Activated CD4-positive, alpha-beta memory T cell treated with anti-CD3 and anti-CD28 coated beads for 36 hours (primary cell): ENCODE measurements at places on chromosomes 7 and 10. TPM values are rescaled to one million over a fixed set of nuclear protein-coding genes. Genes with fewer than 3 reads are reported as not detected.

Gene ATRNL1
- 0.12 TPM for total RNA-seq

Gene PAOX
- total RNA-seq: 9.6 TPM

Gene EPO
- total RNA-seq: not detected

DNA sequence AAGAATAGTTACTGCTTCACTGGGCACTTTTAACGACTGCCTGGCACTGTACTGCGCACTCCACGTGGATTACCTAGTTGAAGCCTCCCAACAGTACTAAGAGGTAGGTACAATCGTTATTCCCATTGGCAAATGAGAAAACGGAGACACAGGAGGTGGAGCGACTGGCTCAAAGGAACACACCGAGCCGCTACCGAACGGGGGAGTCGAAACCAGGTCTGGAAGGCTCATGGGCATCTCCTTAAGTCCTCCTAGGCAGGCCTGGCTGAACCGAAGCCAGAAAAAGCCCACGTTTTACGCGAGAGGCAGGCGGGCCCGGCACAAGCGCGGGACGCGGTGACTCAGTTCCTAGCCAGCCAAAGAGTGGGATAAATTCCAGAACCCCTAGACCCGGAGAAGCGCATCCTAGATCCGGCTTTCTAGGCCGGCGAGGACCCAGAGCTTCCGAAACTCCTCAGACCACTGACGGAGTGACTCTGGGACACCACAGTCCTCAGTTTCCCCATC lies 472 bp downstream of the PDAP1 start:
- H3K27me3 ChIP-seq: no peaks in the 10 kb centered on the region
- H3K27ac ChIP-seq: peak overlapping the region; percentile 99
- peaks cover 36% of the 10 kb centered on the region for H3K36me3 ChIP-seq
- H3K4me1 ChIP-seq: peaks cover 37% of the 10 kb centered on the region
- DNase-seq: peak; percentile 58
- peak overlapping the region; percentile 99 for H3K4me3 ChIP-seq

DNA sequence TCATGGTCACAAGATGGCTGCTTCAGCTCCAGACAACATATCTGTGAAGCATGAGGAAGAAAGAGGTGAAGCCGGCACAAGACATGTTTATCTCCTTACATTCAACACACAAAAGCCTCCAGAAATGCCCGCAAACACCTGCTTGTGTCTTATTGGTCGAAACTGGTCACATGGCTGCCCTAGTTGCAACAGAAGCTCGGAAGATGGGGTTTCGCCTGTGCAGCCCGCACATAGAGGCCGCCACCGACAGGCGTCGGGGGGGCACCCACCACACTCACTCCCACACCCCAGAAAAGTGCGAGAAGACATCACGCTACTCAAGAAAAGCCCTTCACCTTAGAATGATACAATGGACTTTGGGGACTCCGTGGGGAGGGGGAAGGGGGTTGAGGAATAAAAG lies 63.0 kb upstream of the MGMT start:
- H3K4me3 ChIP-seq: no peak overlapping the region
- no peak overlapping the region for H3K27ac ChIP-seq
- peaks cover 11% of the 10 kb centered on the region for H3K27me3 ChIP-seq
- no peaks in the 10 kb centered on the region for H3K36me3 ChIP-seq

DNA sequence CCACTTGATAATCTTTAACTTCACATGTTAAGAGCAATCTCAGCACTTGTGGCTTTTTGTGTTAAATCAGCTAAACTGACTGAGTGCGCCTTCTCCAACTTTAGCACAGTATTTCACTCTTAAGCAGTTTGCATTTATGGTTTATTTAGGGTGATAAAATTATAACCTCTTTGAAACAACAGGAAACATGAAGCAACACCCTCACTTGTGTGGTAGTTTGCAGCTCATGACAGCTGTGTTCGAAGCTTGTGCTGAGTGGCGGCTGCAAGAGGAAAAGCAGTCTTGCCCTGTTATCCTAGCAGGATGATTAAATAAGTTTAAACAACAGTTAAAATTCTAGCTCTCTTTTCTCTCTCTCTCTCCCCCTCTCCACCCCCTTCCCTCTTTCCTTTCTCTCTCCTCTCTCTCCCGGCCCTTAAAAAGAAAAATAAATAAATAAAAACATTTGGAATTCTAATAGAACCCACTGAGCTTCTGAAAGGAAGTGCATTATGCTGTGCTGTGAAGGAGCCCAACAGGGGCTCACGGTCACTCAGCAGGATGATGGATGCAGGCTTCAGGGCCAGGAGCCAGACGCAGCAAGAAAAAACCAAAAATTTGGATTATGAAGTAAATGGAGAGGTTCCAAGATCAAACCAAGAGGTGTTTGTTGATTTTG lies 25.2 kb downstream of the OGDH start:
- DNase-seq: peak; percentile 49
- H3K4me1 ChIP-seq: peaks cover 80% of the 10 kb centered on the region
- H3K36me3 ChIP-seq: peaks cover 29% of the 10 kb centered on the region
- H3K27ac ChIP-seq: peak overlapping the region; percentile 96

GRCh38 chr10:47449979-47450378 lies 33.9 kb downstream of the ANXA8 start:
- H3K4me3 ChIP-seq: no peak overlapping the region
- H3K27ac ChIP-seq: no peak overlapping the region
- DNase-seq: no peak
- H3K4me1 ChIP-seq: peaks cover 3% of the 10 kb centered on the region
- peaks cover 2% of the 10 kb centered on the region for H3K36me3 ChIP-seq

DNA sequence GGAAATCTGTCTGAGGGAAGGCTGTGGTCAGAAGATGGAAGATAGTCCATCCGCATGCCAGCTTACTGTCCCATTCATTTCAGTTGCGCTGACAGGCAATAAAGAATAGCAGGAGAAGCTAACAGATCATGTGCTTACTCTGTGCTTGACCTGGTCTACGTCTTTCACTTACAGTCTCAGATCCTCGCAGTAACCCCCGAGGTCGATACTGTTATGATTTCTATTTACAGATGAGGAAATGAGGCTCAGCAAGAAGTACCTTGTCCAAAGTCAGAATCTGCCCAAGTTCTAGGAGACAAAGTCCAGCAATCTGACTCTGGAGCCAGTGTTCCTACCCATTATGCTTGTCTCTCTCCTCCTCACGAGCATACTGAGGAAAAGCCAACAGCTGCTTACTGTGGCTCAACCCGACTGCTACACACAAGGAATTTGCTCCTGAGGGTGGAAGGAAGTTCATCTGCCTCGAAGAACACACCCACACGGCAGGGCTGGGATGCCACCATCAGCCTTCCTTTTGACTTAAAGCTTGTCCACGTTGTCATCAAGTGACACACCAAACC lies 74.2 kb downstream of the MINPP1 start:
- DNase-seq: no peak
- H3K27me3 ChIP-seq: peaks cover 20% of the 10 kb centered on the region
- no peak overlapping the region for H3K27ac ChIP-seq
- no peak overlapping the region for H3K4me3 ChIP-seq
- no peaks in the 10 kb centered on the region for H3K36me3 ChIP-seq

GRCh38 chr10:28359334-28359733 lies 56.5 kb upstream of the MPP7 start:
- H3K27ac ChIP-seq: no peak overlapping the region
- H3K4me1 ChIP-seq: peaks cover 7% of the 10 kb centered on the region
- H3K4me3 ChIP-seq: no peak overlapping the region
- no peaks in the 10 kb centered on the region for H3K27me3 ChIP-seq

- H3K4me1 ChIP-seq: no peaks in the 10 kb centered on the region
- no peak overlapping the region for H3K4me3 ChIP-seq
- no peaks in the 10 kb centered on the region for H3K36me3 ChIP-seq
- peaks cover 3% of the 10 kb centered on the region for H3K27me3 ChIP-seq
Observed at GRCh38 chr10:35690534-35690933, 48.4 kb upstream of the FZD8 start.

DNA sequence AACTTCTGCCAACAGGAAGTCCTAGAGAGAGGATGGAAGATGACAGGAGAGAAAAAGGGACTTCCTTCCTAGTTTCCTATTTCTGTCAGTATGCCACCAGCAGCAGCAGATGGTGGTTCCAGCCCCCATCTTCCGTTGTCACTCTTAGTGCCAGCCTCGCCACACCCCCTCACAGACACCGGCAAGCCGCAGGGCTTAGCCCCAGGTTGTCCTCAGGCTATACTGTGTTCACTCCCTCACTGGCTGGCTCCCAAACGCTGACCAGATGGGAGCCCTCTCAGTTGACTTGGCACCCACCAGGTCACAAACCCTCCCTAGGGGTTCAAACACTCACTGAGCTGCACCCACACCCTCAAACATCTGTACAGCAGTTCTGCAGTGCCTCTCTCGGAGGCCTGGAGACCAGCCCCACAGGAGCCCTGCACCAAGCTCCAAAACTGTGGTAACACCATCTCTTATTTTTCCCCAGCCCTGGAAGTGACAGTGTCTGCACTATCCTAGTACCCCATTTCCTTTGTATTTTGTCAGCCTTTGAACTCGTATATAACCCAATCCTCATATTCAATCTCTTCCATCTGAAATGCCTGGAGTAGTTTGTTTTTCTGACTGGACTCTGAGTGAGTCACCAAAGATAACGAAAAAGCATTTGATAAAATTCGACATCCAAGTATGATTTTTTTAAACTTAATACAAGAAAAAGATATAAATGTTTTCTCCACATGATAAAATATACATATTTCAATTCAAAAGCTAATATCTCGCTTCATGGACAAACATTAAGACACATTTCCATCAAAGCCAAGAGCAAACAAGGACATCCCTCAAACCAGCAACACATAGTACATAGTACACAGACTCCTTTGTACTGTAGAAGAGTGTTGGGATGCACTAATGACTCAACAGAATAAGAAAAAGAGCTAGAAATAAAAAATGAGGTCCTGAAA lies 34.5 kb downstream of the SMURF1 start:
- no peak overlapping the region for H3K27ac ChIP-seq
- no peak for DNase-seq
- no peaks in the 10 kb centered on the region for H3K27me3 ChIP-seq
- H3K4me1 ChIP-seq: peaks cover 64% of the 10 kb centered on the region
- H3K4me3 ChIP-seq: no peak overlapping the region

DNA sequence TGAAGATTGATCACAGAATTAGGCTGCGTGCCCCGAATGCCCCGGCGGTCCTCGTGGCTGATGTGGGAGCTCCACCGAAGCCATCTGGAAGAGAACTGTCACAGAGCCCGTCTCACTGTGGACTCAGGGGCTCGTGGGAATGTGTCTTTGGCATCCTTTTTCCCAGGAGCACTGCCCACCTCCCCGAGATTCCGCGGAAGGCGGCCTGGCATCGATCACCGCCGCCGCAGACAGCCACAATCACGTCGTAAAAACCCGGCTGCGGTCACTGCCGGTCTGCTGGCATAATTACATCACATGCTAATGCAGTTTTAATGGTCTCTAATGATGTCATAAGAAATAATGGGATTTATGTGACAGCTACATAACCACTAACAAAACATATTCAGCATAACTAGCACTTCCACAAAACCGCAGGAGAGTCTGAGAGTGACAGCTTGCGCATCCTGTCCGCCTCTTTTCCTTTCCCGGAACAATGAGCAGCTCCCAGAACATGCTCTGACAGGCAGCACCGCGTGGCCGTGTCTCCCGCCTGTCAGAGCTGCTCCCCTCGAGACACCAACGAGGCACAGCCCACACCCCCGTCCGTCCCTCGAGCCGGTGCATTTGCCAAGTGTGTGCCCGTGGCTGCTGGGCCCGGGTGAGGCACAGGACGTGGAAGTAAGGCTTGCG lies 490.0 kb downstream of the PTPRN2 start:
- no peak for DNase-seq
- no peak overlapping the region for H3K4me3 ChIP-seq
- no peaks in the 10 kb centered on the region for H3K36me3 ChIP-seq

GRCh38 chr10:127694580-127695193 lies 42.3 kb upstream of the FOXI2 start:
- H3K27ac ChIP-seq: no peak overlapping the region
- peak; percentile 55 for DNase-seq
- no peaks in the 10 kb centered on the region for H3K27me3 ChIP-seq
- H3K36me3 ChIP-seq: no peaks in the 10 kb centered on the region
- no peaks in the 10 kb centered on the region for H3K4me1 ChIP-seq

GRCh38 chr7:79287981-79288380 lies 165.5 kb downstream of the MAGI2 start:
- H3K4me3 ChIP-seq: no peak overlapping the region
- H3K27ac ChIP-seq: no peak overlapping the region
- no peaks in the 10 kb centered on the region for H3K27me3 ChIP-seq
- DNase-seq: no peak

DNA sequence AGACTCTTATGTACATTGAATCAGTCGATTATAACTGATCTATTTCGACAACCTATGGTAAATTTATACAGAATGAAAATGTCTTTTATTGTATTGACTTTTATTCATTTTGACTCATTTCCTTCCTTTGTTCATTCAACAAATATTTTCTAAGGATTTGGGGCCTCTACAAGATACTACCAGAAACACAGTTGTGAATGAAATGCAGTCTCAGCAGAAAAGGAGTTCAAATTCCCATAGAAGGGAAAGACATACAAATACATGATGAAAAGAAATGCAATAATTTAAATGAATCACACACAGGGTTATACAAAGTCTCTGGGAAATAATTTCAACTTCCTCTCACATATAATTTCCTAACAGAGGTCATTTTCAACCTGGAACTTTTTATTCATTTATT lies 134.0 kb upstream of the SEMA3A start:
- H3K27ac ChIP-seq: no peak overlapping the region
- H3K4me1 ChIP-seq: no peaks in the 10 kb centered on the region
- no peaks in the 10 kb centered on the region for H3K36me3 ChIP-seq
- no peaks in the 10 kb centered on the region for H3K27me3 ChIP-seq
- DNase-seq: no peak
- H3K4me3 ChIP-seq: no peak overlapping the region

DNA sequence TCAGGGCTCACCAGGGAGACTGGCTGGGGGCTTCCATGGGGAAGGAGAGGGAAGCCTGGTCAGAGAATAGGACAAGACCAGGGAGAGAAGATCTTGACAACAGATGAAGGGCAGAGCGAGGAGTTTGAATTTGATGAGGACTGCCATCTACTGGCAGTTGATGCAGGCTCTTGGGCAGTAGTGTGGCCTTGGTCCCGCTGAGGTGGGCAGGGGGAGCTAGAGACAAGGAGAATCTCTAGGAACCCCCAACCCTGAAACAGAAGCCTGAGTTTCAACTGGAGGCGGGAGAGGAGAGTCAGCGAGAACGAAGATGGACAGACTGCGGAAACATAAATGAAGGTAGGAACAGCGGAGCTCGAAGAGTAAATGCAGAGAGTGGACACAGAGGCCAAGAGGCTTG lies 81.0 kb downstream of the PPP1R3C start:
- H3K4me1 ChIP-seq: no peaks in the 10 kb centered on the region
- no peaks in the 10 kb centered on the region for H3K36me3 ChIP-seq
- peak; percentile 15 for DNase-seq

GRCh38 chr7:77674878-77675277 lies 21.4 kb upstream of the RSBN1L start:
- H3K27ac ChIP-seq: no peak overlapping the region
- peaks cover 4% of the 10 kb centered on the region for H3K36me3 ChIP-seq
- peaks cover 4% of the 10 kb centered on the region for H3K4me1 ChIP-seq
- H3K4me3 ChIP-seq: no peak overlapping the region
- peak; percentile 33 for DNase-seq

- peaks cover 69% of the 10 kb centered on the region for H3K4me1 ChIP-seq
- peak; percentile 83 for DNase-seq
- H3K27me3 ChIP-seq: no peaks in the 10 kb centered on the region
- peak overlapping the region; percentile 31 for H3K27ac ChIP-seq
Observed at GRCh38 chr10:17428351-17429097, 25.9 kb downstream of the ST8SIA6 start.
